ENCODE measurements at places on chromosomes 16 and 17.
A peak's percentile ranks its signal among the peaks of the same experiment; 100 is the strongest.

- peak overlapping the region; percentile 52 for H3K4me3 ChIP-seq
- H3K36me3 ChIP-seq = peaks cover 16% of the 10 kb centered on the region
- H3K4me1 ChIP-seq = peaks cover 32% of the 10 kb centered on the region
These were observed 528 bp downstream of the HAGHL start for GRCh38 chr16:727291-727977.

DNA sequence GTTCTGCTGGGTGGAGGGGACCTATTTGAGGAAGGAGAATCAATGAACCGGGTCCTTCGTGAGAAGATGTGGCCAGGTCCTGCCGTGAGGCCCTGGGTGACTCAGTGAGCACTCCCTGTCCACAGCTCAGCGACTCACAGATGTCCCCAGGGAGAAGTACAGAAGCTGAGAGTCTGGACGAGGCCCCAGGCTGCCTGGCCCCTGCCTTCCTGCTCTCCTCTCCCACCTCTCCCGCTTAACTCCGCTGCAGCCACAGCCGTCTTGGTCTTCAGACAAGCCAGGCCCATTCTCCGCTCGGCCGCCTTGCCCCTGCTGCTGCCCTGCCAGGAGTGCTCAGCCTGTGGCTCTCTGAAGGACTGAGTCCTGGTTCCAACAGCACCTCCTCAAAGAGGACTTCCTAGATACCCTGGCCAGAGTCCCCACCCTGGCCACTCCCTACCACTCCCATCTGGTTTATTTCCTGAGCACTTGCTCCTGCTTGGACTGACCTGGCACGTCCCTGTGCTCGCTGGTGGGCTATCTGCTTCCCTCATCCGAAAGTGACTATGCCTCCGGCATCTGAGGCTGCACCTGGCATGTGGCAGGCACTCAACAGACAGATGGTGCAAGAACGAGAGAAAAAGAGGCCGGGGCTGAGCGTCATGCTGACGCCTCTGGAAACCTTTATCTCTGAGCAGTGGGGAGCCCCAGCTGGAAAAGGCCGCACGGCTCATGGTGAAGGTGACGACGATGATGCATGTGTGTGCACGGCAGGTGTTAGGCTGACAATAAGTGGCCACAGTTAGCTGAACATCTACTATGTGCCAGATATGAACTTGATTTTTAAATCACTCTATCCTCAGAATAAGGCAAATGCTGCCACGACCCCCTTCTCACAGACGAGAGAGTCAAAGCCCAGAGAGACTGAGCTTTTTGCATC, 9.2 kb upstream of the TNFRSF13B start:
- no peaks in the 10 kb centered on the region for H3K36me3 ChIP-seq
- H3K27ac ChIP-seq = no peak overlapping the region
- peaks cover 4% of the 10 kb centered on the region for H3K27me3 ChIP-seq
- DNase-seq = peak; percentile 38
- no peak overlapping the region for H3K4me3 ChIP-seq

DNA sequence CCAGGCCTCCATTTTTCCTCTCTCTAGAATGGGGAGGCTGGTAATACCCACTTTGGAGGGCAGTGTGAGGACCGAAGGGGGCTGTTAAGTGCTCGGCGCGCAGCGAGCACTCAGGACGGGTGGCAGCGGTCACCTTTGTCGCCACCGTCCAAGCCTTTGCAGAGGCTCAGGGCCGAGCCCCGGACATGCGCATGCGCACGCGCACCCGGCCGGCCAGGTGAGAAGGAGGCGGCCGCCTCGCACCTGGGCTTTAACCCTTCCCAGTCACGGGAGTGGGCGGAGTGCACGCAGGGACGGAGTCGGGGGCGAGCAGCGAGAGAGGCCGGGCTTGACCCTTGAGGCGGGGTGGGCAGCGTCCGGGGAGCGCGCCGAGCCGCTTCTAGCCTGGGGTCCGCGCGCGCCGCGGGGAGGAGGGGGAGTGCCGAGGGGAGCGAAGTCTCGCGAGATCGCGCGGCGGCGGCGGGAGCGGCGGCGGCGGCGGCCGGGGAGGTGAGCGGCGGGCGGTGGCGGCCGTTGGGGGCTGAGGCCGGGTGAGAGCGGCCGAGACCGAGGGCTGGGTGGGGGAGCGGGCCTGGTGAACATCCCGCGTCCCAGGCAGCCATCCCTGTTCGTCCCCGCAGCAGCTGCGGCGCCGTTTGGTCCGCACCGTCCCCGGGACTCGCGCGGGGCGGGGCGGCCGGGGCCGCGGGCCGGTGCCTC, at the start of gene MRTFB:
TSS of gene MRTFB (plus strand) at position 443 of the 699 bp plus-strand sequence. CDS start 69,288 bp downstream, outside the sequence.
- no peaks in the 10 kb centered on the region for H3K36me3 ChIP-seq
- DNase-seq = peak; percentile 81
- H3K27me3 ChIP-seq = no peaks in the 10 kb centered on the region
- peaks cover 33% of the 10 kb centered on the region for H3K4me1 ChIP-seq
- peak within 1 kb of the TSS; percentile 97 for H3K4me3 ChIP-seq
- peak within 1 kb of the TSS; percentile 91 for H3K27ac ChIP-seq

DNA sequence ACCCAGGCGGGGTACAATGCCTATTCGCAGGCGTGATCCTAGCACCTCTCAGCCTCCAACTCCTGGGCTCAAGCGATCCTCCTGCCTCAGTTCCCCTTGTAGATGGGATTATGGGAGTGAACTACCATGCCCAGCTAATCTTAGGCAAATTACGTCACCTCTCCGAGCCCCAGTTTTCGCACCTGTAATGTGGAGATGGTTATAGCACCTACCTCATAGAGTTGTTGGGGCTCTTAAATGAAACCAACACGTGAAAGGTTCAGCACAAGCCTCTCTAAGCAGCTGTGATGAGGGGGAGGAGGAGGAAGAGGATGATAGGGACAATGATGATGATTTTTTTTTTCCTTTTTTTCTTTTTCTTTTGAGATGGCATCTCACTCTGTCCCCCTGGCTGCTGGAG, 59.9 kb downstream of the ABR start:
- no peak overlapping the region for H3K4me3 ChIP-seq
- H3K27me3 ChIP-seq = no peaks in the 10 kb centered on the region
- H3K27ac ChIP-seq = no peak overlapping the region

DNA sequence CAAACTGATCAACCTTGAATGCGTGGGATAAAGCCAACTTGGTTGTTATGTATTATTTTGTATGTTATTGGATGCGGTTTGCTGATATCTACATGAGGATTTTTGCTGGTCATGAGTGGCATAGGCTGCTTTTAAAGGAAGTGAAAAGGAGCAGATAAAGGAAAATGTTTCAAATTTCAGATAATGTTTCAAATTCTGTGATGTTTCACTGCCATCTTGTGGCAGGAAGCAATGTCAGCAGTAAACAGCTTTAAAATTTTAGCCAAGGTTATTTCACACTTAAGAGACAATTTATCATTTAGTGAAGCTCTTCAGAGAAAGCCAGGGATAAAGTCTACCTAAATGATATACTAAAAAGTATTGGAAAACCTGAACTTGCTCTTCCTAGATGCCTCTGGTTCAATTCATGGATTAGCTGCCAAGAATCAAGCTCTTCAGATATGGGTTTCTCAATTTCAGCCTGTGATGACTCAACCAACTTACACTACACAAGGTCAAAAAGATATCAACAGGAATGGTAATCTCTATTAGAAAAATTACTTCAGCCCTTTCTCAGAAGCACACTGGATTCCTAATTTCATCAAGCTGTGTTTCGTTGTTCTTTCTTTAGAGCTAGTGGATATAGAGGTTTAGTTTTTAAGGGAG, 136.0 kb upstream of the C17orf78 start:
- H3K27ac ChIP-seq = no peak overlapping the region
- H3K36me3 ChIP-seq = peaks cover 89% of the 10 kb centered on the region
- H3K27me3 ChIP-seq = no peaks in the 10 kb centered on the region
- DNase-seq = no peak
- no peak overlapping the region for H3K4me3 ChIP-seq
- no peaks in the 10 kb centered on the region for H3K4me1 ChIP-seq

DNA sequence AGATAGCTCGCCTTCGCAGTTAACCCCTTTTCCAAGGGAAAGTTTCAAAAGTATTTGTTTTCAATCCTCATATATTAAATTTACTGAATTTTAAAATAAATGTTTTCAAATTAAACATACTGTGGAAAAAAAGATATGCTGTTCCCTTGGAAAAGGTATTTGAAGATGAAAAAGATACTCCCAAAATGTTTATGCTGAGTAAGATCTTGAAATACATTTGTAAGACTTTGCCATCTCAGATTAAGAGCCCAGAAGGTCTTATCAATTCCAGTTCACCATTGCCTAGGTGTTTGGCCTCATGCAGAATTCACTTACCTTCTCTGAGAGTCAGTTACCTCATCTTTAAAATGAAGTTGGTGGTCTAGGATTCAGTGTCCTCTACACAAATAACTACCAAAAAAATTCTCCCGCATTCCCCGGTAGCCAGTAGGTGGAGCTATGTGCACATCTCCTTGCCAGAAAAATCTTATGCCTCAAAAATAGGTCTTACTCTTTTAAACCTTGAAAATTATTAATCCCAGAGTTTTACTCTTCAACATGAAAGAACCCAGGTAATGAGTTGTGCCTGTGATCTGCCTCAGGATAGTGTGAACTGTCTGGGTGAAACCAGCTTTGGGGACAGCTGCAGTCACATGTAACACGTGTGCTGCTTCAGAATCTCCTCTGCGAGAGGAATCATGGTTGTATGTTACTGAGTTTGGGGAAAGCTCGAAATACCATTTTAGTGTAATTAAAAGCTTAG, 178.3 kb downstream of the MRTFB start:
- no peak overlapping the region for H3K4me3 ChIP-seq
- H3K27ac ChIP-seq = no peak overlapping the region
- peaks cover 87% of the 10 kb centered on the region for H3K36me3 ChIP-seq
- no peak for DNase-seq
- H3K4me1 ChIP-seq = no peaks in the 10 kb centered on the region
- H3K27me3 ChIP-seq = no peaks in the 10 kb centered on the region
